Ureter (tissue), 1 donor: ENCODE measurements at places on chromosomes 3 and 15. TPM values are rescaled to one million over a fixed set of nuclear protein-coding genes. Genes with fewer than 3 reads are reported as not detected.

DNA sequence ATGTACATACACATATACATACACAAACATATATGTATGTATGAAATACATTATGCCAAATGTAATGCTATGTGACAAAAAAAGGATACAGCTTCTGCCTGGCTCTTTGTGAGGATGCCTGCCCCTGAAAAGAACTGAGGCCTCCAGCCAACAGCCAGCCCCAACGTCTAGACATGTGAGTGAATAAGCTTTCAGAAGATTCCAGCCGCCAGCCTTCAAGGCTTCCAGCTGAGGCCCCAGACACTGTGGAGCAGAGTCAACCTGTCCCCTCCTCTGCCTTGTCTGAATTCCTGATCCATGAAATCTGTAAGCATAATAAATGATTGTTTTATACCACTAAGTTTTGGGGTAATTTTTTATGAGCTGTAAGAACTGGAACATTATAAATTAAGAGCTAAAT lies 24.7 kb downstream of the GXYLT2 start:
- no peak for DNase-seq

Gene XPC
- 55.6 TPM for total RNA-seq

DNA sequence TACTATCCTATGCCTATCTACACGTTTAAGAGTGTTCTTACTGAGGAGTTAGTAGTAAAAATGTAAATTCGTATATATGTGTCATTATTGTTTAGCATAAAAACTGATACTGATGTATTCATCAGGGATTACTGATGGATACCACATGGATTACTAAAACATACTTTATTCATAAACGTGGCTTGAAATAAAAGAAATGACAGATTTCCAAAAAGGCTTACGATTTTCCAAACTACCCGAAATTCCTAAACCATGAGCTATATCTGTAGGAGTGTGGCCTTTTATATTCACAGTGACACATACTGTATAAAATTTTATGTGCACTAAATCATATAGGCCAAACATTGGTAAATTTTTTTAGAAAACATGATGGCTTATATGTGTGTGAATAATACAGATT lies 6.9 kb downstream of the TSC22D2 start:
- no peak for DNase-seq

DNA sequence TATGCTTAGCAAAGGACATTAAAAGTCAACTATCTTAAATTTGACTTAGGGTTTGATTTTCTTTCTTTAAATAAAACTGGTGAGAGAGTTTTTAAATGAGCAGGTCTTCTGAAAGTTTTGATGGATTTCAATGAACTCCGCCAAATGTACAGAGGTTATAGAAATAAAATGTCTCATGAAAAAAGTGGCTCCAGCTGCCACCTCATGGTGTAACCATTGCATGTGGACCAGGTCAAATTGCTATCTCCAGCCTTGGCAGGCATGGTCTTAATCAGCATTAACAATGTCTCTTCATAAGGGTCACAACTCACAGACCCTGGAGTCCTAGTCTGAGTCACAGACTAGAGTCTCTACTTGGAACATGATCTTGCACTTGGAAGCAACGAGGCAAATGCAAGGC lies 182.3 kb downstream of the ADAMTS17 start:
- no peak for DNase-seq

DNA sequence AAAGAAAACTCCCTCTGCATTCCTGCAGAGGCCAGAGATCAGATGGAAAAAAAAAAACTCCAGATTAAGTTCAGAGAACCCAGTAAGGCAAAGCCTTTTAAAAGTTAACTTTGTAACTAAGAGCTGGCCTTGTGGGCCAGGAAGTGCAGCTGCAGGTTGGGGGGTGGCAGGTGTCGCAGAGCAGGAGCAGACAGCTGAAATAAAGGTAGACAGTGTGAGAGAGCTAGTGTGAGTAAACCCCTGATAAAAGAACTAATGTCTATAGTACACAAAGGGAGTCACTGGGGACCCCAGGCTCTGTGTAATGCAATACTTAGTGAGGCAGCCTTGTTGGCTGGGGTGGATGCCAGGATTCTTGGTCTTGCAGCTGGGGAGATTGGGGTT lies 42.1 kb downstream of the PPCDC start:
- peak; percentile 28 for DNase-seq

Gene SLC35A5
- 36.4 TPM for total RNA-seq

GRCh38 chr3:152202976-152203626 lies 65.6 kb upstream of the MBNL1 start:
- no peak for DNase-seq

Gene PXYLP1
- total RNA-seq = 26.3 TPM

Gene CCDC191
- 16.0 TPM for total RNA-seq

- DNase-seq = no peak
Observed at GRCh38 chr3:50862221-50862620, 187.5 kb downstream of the DOCK3 start.

GRCh38 chr15:78907577-78907976 lies 34.9 kb downstream of the MORF4L1 start:
- DNase-seq = no peak

DNA sequence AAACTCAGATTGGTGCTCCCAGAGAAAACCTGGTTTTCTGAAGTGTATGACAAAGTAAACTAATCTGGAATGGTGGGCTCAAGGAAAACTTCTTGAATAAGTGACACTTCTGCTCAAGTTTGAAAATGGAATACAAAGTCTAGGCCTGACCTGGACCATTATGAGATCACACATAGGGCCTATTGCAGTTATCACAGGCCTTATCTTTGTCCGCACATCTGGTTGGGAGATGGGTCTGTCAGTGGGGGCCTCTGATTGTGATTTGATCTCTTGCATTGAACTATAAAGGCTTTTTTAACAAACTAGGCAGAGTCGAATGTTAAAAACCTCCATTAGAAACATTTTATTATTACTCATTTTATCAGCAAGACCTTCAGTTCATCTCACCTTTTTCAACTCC lies 405.6 kb downstream of the PTPRG start:
- DNase-seq = no peak

- no peak for DNase-seq
Observed at GRCh38 chr3:127066635-127067034, 83.7 kb downstream of the PLXNA1 start.

- DNase-seq = no peak
Observed at GRCh38 chr3:121362035-121362734, 183.6 kb downstream of the POLQ start.

Gene GP9
- not detected for total RNA-seq

DNA sequence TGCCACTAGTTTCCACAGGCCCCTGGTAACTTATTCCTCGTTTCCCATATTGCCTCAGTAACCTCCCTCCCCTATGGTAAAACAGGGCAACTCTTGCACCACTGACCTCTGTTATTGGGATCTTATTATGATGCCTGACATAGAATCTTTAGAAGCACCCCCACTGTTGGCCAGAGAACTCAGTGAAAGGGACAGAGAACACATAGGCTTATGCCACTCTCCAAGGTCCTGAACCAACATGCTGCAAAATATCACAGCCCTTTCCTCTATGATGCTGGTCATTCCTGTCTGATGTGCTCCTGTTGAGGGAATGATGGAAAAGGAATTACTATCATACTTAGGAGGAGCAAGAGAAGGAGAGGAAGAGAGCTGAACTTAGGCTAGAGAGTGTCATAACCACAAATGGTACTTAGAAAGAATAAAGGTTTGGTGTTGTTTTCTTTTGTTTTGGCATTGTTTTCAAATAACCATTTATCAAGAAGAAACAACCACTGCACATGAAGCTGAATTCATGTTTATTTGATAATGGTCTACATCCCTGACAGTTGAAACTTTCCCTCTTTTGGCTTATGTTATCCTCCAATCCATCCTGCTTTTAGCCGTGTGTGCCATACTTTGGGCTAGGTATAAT lies 330.2 kb downstream of the EPHB1 start:
- no peak for DNase-seq

- DNase-seq = no peak
Observed at GRCh38 chr15:45914425-45914824, 279.6 kb downstream of the SQOR start.

- DNase-seq = no peak
Observed at GRCh38 chr3:98588065-98588464, 5.3 kb downstream of the CPOX start.

DNA sequence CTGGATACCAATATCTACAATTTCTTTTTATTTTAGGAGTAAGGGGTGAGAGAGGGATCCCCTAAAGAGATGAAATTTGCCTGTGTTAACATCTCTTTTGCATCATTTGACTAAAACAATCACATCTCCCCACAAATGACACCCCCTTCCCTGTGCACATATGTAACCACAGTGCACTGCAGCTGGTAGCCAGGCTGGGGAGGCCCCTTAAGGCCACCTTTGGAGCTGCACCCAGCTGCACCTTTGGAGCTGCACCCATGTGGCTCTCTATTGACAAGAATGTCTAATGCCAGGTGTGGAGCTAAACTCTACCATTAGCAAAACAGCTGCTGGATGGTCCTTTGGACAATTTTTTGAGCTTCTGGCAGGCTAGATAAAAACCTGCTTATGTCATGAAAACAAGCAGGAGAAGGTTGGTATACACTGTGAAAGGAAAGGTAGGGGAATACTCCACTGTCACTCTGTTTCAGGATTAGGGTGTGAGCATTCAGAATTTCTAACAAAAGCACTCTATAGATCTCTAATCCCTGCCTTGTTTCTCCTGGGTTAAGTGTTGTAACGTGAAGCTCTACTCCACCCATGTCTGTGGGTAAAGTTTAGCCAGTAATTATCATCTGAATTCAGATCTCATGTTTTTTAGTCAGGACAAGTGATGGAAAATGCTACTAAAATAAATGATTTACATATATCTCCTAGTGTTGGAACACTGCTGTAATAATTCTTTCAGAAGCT lies 52.1 kb downstream of the TFG start:
- DNase-seq = no peak

GRCh38 chr3:65080432-65080831 lies 392.6 kb upstream of the ADAMTS9 start:
- DNase-seq = no peak
